ENCODE measurements at places on chromosomes 4 and X.

DNA sequence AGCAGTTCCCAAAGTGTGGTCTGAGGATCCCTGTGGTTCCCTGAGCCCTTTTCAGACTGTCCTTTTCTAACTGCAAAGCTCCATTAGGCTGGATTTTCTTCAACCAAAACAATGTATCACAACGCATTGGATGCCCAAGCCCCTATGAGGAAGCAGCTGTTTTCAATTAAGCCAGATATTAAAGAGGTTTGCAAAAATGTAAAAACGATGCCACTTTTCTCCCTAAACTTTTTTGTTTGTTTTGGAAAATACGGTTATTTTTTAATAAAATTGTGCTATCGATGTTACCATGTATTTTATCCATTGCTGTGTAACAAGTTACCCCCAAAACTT, 170.4 kb upstream of the BCOR start:
- no peak for DNase-seq

GRCh38 chr4:57426779-57427395, 316.7 kb upstream of the IGFBP7 start:
- peak; percentile 64 for DNase-seq

DNA sequence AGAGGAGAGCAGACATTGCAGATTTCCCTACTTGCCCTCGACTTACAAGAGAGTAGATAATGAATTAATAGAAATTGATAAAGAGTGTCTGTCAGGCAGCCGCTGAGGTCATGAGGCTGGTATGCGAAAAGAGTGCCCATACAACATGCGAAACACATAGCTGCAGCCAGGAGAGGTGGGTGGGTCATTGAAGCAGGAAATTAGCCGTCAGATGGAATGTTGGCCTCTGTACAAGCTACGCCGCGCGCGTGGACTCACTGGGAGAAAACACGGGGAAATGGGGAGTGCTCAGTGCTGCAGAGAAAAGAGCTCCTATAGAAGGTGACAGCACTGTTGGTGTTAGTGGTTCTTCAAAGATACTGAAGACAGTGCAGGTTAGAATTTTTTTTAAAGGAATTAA, 125.1 kb downstream of the RAPGEF2 start:
- no peak for DNase-seq

GRCh38 chr4:40363945-40364344, 28.8 kb downstream of the CHRNA9 start:
- DNase-seq = no peak

All from SK-N-MC (cell line).